ENCODE measurements at places on chromosomes 12 and 14.

DNA sequence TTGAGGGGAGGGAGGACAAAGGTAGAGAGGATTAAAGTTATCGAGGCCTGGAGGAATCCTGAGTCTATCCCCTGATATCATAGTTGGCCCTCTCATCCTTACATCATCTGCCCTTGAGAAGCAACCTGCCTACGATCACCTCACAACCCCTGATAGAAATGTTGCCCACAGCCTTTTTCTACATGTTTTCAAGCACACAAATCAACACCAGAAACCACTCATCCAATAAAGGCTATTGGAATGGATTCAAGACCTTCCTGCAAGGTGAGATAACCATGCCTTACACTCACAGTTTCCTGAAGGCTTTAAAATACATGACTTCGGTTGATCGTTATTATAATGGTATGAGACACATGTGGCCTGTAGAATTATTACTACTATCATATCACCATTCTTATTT, 175.7 kb upstream of the EGLN3 start:
- no peak for DNase-seq

- no peak for DNase-seq
Observed at GRCh38 chr12:56522411-56523193, 982 bp downstream of the RBMS2 start.

GRCh38 chr12:6647083-6647604, at the start of gene ACRBP:
Gene ACRBP, minus strand, starts transcription at chr12:6647432. Its CDS starts 66 bp downstream, at chr12:6647366.
- DNase-seq = peak; percentile 82

DNA sequence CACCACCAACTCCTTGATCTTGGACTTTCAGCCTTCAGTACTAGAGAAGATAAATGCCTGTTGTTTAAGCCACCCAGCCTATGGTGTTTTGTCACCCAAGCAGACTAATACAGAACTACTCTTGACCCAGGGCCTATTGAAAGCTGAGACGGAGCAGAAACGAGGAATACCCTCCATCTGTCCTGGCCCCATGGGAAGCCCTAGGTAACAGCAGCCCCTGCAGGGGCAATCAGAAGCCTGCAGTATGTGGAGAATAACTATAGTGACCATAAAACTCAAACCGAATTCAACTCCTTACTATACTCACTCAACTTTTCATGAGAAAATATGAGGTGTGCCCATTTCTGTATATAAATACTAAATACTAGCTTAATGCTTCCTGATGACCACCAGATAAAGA, 307.4 kb downstream of the NUAK1 start:
- DNase-seq = no peak

GRCh38 chr12:114287821-114288525, 118.0 kb downstream of the TBX5 start:
- no peak for DNase-seq

DNA sequence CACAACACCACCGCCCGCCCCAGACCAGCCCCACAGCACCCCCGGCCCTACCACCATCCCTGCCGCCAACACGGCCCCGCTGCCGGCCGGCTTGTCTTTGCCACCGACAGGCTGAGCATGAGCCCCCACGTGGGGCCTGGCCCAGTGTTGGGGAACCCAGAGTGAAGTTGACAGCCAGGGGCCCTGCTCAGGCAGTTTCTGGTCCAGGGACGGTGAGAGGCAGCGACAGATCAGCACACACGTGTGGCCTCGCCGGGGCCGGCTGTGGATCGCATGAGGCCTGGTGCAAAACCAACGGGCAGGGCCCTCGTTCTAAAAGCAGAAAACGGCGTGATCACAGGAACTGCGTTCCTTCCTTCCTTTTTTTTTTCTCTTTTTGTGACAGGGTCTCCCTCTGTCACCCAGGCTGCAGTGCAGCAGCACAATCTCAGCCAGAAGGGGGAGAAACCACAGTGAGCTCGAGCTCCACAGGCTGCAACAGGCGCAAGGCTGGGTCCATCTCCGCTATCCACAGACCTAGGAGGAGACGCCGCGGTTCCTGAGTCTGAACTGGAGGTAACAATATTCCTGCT, 50.5 kb upstream of the FBRSL1 start:
- peak; percentile 73 for DNase-seq

- DNase-seq = peak; percentile 80
Observed at GRCh38 chr14:20855652-20856291, 35.4 kb upstream of the RNASE3 start.

GRCh38 chr14:103361867-103362266, 23.3 kb upstream of the MARK3 start:
- DNase-seq = peak; percentile 72

DNA sequence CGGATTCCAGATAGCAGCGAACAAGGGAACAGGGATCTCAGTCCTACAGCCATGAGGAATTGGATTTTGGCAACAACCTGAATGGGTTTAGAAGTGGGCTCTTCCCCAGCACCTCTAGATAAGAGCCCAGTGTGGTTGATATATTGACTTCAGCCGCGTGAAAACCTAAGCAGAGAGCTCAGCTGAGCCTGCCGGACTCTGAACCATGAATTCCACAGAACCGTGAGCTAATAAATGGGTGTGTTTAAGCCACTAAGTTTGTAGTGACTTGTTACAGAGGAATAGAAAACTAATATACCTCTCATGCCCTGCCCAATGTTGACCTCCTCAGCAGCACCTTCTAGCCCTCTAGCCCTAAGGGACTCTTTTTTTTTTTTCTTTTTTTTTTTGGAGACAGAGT, 32.4 kb upstream of the TMED10 start:
- DNase-seq = no peak

- DNase-seq = no peak
Observed at GRCh38 chr14:101884934-101885576, 79.3 kb upstream of the DYNC1H1 start.

Measured in NB4 (cell line).